B cell (primary cell): ENCODE measurements at places on chromosomes 7 and 10. TPM values are rescaled to one million over a fixed set of nuclear protein-coding genes. Genes with fewer than 3 reads are reported as not detected.

The PRKCQ gene
- 0.16 and 0.85 TPM in 2 replicates for polyA plus RNA-seq

DNA sequence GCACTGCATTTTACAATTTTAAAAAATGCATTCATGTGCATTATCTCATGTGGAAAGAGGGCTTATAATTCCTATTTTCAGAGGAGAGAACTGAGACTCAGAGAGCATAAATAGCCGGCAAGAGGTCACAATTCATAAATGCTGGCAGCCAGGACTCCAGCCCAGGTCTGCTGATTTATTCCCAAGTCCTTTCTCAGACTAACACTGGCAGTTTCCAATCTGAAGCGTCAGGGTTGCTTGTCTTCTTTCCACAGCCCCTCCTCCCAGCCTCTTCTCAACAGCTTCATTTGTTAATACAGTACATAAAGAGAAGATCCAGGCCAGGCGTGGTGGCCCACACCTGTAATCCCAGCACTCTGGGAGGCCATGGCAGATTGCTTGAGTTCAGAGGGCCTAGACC is 108.9 kb downstream of the PARD3 start:
- no peak for DNase-seq

The SH2B2 gene
- polyA plus RNA-seq, result 69.9 and 95.4 TPM in 2 replicates

The AGK gene
- polyA plus RNA-seq, result 11.9 and 12.8 TPM in 2 replicates

DNA sequence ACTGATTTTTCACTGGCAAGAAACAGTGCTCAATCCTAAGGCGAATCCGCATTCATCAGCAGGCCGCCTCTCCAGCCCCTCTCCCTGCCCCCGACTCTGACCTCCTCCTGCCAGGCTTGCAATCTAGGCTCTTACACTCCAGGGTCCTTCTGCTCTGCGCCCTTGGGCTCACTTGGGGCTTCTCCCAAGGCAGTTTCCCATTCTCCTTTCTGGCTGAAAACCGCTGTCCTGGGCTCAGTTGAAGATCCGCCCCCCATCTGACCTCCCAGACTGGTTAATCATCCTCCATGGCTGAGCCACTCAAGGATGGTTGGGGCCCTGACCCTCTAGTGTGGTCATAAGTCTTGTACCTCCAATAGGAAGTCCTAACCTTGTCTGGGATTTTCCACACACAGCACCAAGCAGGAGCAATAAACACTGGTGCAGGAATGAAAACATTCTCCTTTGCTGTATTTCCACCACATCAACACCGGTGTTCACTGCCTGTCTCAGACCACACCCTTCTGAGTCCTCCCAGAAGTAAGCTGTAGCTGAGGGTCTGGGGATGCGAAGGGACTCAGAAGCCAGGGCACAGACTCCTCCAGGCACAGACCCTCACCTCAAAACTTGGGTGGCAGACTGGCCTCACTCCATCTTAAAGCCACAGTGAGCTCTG is 42.4 kb downstream of the TNS3 start:
- no peak for DNase-seq

GRCh38 chr7:6691609-6692106 is 15.1 kb downstream of the ZNF12 start:
- DNase-seq, result no peak

The SEMA3E gene
- polyA plus RNA-seq, result not detected in 2 replicates

- no peak for DNase-seq
Measured at GRCh38 chr7:117715784-117716445, 157.3 kb downstream of the CTTNBP2 start.

- no peak for DNase-seq
Measured at GRCh38 chr10:61471491-61471890, 18.3 kb upstream of the TMEM26 start.

The CFAP69 gene
- 0.10 TPM in 1 of 2 replicates, not detected in the other for polyA plus RNA-seq

DNA sequence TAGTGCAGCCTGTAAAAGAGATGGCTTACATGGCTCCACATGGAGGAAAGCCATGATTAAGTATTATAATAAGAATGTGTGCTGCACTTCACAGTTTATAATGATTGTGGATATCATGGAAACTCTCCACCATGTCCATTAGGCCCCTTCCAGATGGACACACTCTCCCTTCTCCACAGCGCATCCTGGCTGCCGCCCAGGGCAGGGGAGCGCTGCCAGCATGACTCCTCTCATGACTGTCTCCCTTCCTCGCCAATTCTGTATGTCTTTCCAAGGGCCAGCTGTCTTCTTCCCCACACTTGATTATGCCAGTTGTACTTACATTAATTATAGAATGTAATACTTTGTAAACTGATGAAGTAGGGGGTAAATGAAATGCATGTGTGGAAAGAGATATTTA is 259.3 kb upstream of the TMEM72 start:
- DNase-seq, result no peak
